Esophagus muscularis mucosa (tissue), 4 donors: ENCODE measurements at places on chromosomes 2 and 18. TPM values are rescaled to one million over a fixed set of nuclear protein-coding genes. Genes with fewer than 3 reads are reported as not detected.
A peak's percentile ranks its signal among the peaks of the same experiment; 100 is the strongest.

Gene RELCH
- 15.9 TPM for total RNA-seq

Gene ATP6V1B1
- not detected for total RNA-seq

Gene CNDP1
- not detected for total RNA-seq

Gene LCLAT1
- 40.0 TPM for total RNA-seq

Gene ASB18
- not detected for total RNA-seq

Gene SRD5A2
- not detected for total RNA-seq

Gene LYG2
- total RNA-seq, result not detected

Gene ACTG2
- total RNA-seq, result 4,013 TPM

Gene LYPD1
- 0.66 TPM for total RNA-seq

Gene OSR1
- total RNA-seq, result 50.3 TPM

Gene SOWAHC
- 56.8 TPM for total RNA-seq

Gene GPBAR1
- 3.5 TPM for total RNA-seq

Gene FEV
- not detected for total RNA-seq

Gene KANSL1L
- total RNA-seq, result 41.5 TPM

- DNase-seq, result no peak
- peak overlapping the region; percentile 98 for H3K27ac ChIP-seq
- peak overlapping the region; percentile 81 for H3K4me3 ChIP-seq
- H3K27me3 ChIP-seq, result no peaks in the 10 kb centered on the region
These were observed 3.5 kb downstream of the MEIS1 start for GRCh38 chr2:66438498-66438833.

DNA sequence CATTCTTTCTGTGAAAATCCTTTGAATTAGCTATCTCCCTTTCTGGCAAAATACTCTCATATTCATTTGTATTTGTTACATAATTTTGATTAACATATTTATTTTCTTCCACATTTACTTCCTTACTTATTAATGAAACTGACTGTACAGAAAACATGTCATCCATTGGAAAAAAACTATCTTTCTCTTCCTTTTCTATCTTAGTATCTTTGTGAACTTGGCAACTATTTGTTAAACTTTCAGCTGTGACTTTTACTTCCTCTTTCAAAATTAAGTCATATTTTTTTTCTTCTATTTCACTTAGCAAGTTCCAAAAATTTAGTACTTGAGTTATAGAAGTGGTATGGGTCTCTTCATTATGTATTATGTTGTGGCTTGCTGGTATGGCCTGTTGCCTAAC is 2.6 kb downstream of the RAD51AP2 start:
- H3K4me1 ChIP-seq, result peaks cover 24% of the 10 kb centered on the region
- no peak overlapping the region for H3K4me3 ChIP-seq
- H3K36me3 ChIP-seq, result no peaks in the 10 kb centered on the region
- H3K27ac ChIP-seq, result no peak overlapping the region

GRCh38 chr2:208608122-208608835 is 201.7 kb downstream of the PTH2R start:
- DNase-seq, result no peak
- H3K4me3 ChIP-seq, result no peak overlapping the region
- H3K27ac ChIP-seq, result no peak overlapping the region
- no peaks in the 10 kb centered on the region for H3K36me3 ChIP-seq
- no peaks in the 10 kb centered on the region for H3K4me1 ChIP-seq
- H3K27me3 ChIP-seq, result no peaks in the 10 kb centered on the region

DNA sequence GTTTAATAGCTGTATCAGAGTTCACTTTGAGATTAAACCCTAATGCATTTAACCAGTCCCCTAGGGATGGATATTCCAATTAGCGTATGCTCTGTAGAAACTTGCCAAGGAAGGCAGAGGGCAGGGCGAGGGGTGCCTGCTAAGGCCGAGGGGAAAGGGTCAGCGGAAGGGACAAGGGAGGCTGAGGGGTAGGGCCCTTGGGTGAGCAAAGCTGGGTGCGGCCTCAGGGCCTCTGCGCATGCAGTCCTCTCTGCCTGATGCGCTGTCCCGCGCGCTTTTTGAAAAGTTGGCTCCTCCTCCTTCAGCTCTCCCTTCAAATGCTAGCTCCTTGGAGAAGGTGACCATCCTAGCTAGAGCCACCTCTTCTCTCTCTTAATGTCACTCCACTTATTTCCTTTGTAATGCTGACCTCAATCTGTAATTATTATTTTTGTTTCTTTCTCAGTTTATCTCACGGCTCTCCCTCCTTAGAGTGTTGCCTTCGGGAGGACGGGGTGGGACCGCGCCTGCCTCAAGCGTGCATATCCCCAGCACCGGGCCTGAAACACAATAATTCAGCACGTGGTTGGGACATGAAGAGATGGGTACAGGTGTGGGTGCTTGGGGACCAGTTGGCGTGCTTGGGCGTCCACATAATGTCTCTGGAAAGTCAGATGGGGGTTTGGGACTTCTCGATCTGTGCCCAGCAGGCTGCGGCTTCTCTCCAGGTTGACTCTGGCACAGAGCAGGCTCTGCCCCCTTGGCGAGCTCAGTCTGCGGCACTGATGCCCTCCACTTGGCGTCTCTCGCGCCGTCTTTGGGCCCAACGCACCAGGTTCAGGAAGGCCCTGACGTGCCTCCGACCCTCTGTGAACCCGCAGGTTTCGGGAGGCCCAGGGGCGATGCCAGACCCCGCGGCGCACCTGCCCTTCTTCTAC is 10.0 kb downstream of the ZAP70 start:
- H3K27me3 ChIP-seq, result no peaks in the 10 kb centered on the region
- H3K4me1 ChIP-seq, result peaks cover 17% of the 10 kb centered on the region
- H3K27ac ChIP-seq, result no peak overlapping the region
- no peak for DNase-seq

DNA sequence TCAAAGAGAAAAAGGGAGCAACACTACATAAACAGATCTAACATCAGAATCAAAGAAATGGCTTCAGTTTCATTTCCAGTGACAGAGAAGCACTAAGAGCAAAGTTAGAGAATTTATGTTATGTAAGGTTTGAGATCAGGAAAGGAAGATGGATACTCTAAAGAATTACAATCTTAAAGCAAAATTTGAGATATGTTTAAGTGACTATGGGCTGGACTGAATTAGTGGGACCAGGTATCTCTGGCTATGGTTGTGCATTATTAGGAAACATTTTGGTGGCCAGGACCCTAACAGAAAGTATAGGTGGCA is 208.2 kb downstream of the CCDC178 start:
- DNase-seq, result no peak
- no peak overlapping the region for H3K27ac ChIP-seq
- H3K36me3 ChIP-seq, result no peaks in the 10 kb centered on the region
- no peaks in the 10 kb centered on the region for H3K27me3 ChIP-seq

- H3K27me3 ChIP-seq, result no peaks in the 10 kb centered on the region
- no peaks in the 10 kb centered on the region for H3K36me3 ChIP-seq
- peaks cover 11% of the 10 kb centered on the region for H3K4me1 ChIP-seq
These were observed 382.0 kb downstream of the GPD2 start for GRCh38 chr2:156818221-156818620.

DNA sequence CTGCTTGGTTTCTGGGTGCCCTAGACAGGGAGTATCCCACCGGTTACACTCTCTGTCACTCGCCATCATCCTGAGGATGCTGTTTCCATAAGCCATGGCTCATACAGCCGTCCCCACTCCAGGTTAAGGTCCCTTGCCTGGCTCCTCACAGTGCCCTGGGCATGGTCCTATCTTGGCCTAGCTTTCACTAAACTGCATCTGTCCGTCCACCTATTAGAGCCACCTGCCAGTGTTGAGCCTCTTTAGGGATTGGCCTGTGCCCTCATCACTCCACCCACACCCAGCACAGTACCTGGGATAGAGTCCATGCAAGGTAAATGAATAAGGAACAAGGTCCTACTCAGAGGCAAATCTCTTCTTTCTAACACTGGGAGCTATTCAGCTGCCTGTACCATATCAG is 320.1 kb downstream of the GBX2 start:
- H3K36me3 ChIP-seq, result no peaks in the 10 kb centered on the region
- H3K27ac ChIP-seq, result no peak overlapping the region
- no peak overlapping the region for H3K4me3 ChIP-seq
- H3K27me3 ChIP-seq, result no peaks in the 10 kb centered on the region

GRCh38 chr2:219737270-219737691 is 109.9 kb downstream of the SLC4A3 start:
- H3K27ac ChIP-seq, result no peak overlapping the region
- no peaks in the 10 kb centered on the region for H3K27me3 ChIP-seq
- DNase-seq, result peak; percentile 53
- no peaks in the 10 kb centered on the region for H3K4me1 ChIP-seq

GRCh38 chr2:238120463-238121298 is 17.8 kb upstream of the KLHL30 start:
- peaks cover 24% of the 10 kb centered on the region for H3K27me3 ChIP-seq
- DNase-seq, result no peak
- H3K4me3 ChIP-seq, result no peak overlapping the region
- no peaks in the 10 kb centered on the region for H3K36me3 ChIP-seq

GRCh38 chr2:199979832-199980628 is 24.6 kb downstream of the MAIP1 start:
- H3K27ac ChIP-seq, result no peak overlapping the region
- no peaks in the 10 kb centered on the region for H3K27me3 ChIP-seq
- peak; percentile 96 for DNase-seq
- no peaks in the 10 kb centered on the region for H3K36me3 ChIP-seq
- H3K4me1 ChIP-seq, result peaks cover 5% of the 10 kb centered on the region

GRCh38 chr18:75739682-75740081 is 312.2 kb upstream of the SMIM21 start:
- no peak overlapping the region for H3K4me3 ChIP-seq
- no peaks in the 10 kb centered on the region for H3K36me3 ChIP-seq
- H3K27me3 ChIP-seq, result no peaks in the 10 kb centered on the region
- H3K4me1 ChIP-seq, result no peaks in the 10 kb centered on the region
- no peak for DNase-seq

GRCh38 chr2:103773884-103774283 is 1012.1 kb downstream of the TMEM182 start:
- no peaks in the 10 kb centered on the region for H3K4me1 ChIP-seq
- DNase-seq, result no peak
- H3K4me3 ChIP-seq, result no peak overlapping the region
- H3K27ac ChIP-seq, result no peak overlapping the region
- H3K36me3 ChIP-seq, result no peaks in the 10 kb centered on the region

GRCh38 chr2:190482451-190482850 is 52.1 kb downstream of the NEMP2 start:
- H3K27ac ChIP-seq, result no peak overlapping the region
- H3K4me3 ChIP-seq, result no peak overlapping the region
- H3K36me3 ChIP-seq, result no peaks in the 10 kb centered on the region
- H3K4me1 ChIP-seq, result peaks cover 25% of the 10 kb centered on the region

GRCh38 chr18:74065366-74065765 is 82.3 kb downstream of the FBXO15 start:
- no peaks in the 10 kb centered on the region for H3K4me1 ChIP-seq
- peaks cover 15% of the 10 kb centered on the region for H3K27me3 ChIP-seq
- H3K27ac ChIP-seq, result no peak overlapping the region
- no peaks in the 10 kb centered on the region for H3K36me3 ChIP-seq
- H3K4me3 ChIP-seq, result no peak overlapping the region
- DNase-seq, result no peak

DNA sequence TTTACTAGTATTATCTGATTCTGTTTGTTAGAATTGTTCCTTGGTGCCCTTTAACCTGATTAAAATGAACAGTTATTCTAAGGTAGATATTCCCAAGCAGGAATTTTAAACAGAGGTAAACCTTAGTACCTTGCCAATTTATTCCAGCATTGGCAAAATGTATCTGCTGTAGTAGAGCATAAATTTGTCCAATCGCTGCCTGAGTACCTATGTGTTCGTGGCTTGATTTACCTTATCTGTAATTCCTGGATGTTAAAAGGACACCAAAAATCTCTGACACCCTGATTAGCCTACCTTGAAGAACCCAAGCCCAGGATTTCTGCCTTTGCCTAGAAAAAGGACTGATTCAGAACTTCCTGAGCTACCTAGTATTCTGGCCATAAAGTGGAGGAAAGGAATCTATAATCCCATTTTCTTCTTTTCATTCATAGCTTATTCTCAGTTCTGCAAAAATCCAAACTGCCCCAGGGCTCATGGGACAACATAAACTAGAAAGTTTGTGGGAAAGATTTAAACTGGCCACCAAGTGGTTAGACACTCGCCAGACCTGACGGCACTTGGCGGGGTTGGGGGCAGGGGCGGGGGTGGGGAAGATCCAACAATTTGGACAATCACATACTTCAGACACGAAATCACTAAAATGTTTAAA is 16.2 kb upstream of the ZCCHC2 start:
- DNase-seq, result no peak
- H3K27me3 ChIP-seq, result no peaks in the 10 kb centered on the region
- peak overlapping the region; percentile 54 for H3K4me3 ChIP-seq
- peak overlapping the region; percentile 63 for H3K27ac ChIP-seq
- H3K4me1 ChIP-seq, result peaks cover 5% of the 10 kb centered on the region

DNA sequence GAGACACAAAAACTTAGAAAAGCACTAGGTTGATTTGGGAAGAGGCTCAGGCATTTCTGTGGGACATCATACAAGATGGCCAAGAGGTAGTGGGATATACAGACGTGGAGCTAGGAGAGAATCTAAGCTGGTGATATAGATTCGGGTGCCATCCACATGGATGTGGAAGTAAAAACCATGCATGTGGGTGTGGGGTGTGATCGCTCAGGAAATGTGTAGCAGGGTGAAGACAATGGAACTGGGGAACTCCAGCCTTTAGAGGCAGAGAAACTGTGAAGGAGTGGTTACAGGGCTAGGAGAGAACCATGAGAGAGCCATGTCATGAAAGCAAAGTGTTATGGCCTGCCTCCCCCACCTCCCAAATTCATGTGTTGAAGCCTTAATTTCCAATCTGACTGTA is 43.0 kb upstream of the CTLA4 start:
- no peaks in the 10 kb centered on the region for H3K36me3 ChIP-seq
- no peak overlapping the region for H3K4me3 ChIP-seq
- no peaks in the 10 kb centered on the region for H3K27me3 ChIP-seq
- no peaks in the 10 kb centered on the region for H3K4me1 ChIP-seq

DNA sequence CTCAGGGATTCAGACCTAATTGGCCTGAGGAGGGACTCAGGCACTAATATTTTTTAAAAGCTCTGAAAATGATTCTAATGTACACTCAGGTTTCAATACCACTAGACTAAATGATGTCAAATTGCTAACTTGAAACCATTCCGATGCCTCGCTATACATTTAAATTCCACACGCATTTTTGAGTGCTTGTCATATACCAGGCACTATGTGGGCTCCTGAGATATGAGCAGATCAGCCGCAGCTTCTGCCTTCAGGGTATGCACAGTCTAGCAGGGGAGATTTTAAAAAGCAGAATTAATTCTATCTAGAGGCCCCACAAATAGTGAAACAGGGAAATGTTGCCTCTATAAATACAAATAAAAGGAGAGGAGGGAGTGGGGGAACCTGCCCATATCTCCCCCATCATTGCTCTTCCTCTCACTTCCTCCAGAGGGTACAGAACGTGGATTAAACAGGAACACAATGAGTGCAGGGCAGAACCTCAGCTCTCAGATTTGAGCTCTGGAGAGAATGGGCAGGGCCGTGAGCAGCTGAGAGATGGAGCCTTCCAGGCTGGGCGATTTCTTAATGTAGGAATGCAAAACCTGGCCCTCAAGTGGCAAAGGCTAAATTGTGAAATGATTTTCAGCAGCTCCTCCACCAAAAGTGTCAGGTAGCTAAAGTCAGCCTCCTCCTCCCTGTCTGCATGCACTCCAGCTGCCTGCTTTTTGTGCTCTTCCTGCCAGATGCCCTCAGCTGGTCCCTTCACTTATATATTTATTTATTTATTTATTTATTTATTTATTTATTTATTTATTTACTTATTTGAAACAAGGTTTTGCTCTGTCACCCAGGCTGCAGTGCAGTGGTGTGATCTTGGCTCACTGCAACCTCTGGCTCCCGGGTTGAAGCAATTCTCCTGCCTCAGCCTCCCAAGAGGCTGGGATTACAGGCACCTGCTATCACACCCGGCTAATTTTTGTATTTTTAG is 24.6 kb upstream of the LBH start:
- DNase-seq, result no peak
- no peaks in the 10 kb centered on the region for H3K36me3 ChIP-seq
- no peak overlapping the region for H3K4me3 ChIP-seq
